ENCODE measurements at places on chromosomes 12 and 14.

DNA sequence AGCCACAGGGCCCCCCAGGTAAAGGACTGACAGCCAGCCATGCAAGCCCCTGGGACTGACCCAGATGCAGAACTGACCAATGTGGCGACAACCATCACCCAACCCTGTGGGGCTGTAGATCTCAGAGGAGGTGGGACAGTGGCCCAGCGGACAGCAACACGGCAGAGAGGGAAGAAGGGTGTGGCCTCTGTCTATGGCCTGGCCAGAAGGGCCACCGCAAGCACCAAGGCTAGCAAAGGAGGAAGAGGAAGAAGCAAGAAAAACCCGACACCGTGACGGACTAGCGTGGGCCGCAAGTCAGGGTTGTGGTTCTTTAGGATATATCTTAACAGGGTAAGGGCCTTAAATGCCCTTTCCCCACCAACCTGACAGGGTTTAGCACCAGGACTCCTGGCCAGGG lies 71.2 kb downstream of the ITPK1 start:
- no peak for DNase-seq

- no peak for DNase-seq
Observed at GRCh38 chr12:101927036-101927435, 49.7 kb downstream of the DRAM1 start.

GRCh38 chr12:54164387-54165145 lies 24.2 kb downstream of the SMUG1 start:
- no peak for DNase-seq

- no peak for DNase-seq
Observed at GRCh38 chr12:81329085-81329484, 251.2 kb downstream of the ACSS3 start.

GRCh38 chr14:102644523-102644922 lies 52.1 kb downstream of the RCOR1 start:
- DNase-seq, result no peak

- DNase-seq, result no peak
Observed at GRCh38 chr12:105499205-105499604, 168.7 kb downstream of the C12orf75 start.

- DNase-seq, result no peak
Observed at GRCh38 chr14:23355871-23356435, 3.3 kb upstream of the SLC22A17 start.

DNA sequence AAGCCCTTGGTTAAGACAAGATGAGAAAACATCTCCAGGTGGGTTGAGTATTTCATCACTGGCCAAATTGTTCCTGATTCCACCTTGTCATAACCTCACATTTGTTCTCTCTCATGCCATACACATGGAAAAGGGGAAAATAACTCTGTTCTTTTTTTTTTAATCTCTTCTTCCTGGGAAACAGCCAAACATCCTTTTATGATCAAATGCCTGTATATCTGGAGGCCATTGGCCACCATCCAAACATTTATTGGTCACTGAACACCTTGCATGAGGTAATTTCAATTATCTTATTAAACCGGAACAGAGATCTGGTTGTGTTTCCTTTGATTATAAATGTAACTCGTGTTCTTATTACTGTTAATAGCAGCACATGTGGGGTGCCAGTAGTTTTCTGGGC lies 469.6 kb downstream of the NPAS3 start:
- no peak for DNase-seq

DNA sequence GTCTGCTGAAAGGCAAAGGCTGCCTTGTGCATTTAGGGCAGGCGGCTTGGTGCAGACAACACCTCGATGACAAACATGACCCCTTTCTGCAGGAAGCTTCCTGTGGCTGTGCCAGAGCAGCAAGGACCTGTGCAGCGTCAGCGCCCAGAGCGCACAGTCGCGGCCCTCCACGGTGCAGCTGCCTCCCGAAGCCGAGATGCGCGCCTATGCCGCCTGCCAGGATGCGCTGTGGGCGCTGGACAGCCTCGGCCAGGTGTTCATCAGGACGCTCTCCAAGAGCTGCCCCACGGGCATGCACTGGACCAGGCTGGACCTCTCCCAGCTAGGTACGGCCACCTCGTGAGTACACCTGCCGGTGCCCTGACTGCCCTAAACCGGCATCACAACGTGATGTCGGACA lies 57.3 kb downstream of the ANKRD9 start:
- no peak for DNase-seq

DNA sequence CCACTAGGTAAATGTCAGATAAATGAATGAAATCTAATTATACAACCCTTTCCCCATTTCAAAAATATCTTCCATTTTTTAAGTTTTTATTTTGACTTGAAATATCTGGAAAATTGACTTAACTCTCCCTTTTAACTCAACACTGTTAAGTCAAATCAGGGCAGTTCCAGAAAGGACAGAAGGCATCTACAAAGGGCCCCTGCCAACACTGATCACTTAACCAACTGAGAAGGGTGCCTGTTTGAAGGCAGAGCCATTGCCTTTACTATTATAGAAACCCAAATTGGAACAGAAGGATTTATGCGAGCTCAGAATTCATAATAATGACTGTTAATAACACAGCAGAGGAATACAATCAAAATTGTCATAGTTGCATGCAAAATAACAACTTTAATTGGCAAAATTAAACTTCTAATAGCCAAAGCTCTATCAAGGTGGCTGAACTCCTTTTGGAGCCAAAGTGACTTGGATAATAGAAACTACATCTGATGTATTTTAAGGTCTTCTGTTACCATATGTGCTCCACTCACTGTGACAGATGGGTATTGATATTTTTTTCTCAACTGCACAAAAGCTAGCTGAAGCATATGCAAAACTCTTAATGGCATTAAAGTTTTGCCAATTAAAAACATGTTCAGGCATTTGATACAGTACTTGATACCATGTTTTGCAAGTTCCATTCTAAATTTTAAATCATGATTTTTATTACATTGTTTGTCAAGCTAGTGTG lies 383.8 kb downstream of the NOVA1 start:
- DNase-seq, result no peak
